Activated CD8-positive, alpha-beta memory T cell treated with anti-CD3 and anti-CD28 coated beads, Interleukin-2, amount 10 ng/mL, durations not matched to agents 7 days and 5 days (primary cell): ENCODE measurements at places on chromosomes 11 and 22. TPM values are rescaled to one million over a fixed set of nuclear protein-coding genes. Genes with fewer than 3 reads are reported as not detected.

Gene OR4A16
- total RNA-seq = not detected

DNA sequence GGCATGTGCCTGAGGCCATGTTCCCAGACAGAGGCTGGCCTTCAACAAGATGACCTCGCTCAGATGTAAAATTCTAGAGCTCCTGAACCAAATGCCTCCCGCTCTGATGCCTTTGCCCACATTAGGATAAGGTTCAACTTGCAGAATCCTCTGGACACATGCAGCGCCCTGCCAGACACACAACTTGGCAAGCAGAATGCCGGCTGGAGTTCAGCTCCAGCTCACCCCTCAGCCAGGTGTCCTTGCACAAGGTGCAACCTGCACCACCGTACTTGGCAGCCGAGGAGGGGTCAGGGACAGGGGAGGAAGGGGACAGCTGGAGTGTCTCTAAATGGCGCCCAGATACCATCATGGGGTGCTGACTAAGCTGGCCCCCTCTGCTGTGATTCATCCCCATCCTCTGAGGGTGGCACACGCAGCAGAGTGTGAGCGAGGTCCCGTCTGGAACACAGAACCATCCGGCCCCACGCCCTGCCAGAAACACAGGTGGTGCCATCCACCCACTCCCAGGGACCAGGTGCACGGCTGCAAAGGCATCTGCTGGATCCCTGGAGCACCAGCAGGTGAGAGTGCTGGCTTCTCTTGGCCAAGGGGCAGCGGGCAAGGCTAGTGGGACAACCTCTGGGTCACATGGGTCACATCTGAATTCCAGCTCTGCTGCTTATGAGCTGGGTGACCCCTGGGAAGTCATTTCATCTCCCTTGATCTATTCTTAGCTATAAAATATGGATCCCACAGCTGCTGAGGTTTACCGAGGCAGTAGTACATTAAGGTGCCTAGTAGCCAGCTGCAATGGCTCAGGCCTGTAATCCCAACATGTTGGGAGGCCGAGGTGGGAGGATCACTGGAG lies 12.8 kb downstream of the ZMAT5 start:
- H3K27me3 ChIP-seq = no peaks in the 10 kb centered on the region
- DNase-seq = no peak
- H3K36me3 ChIP-seq = peaks cover 4% of the 10 kb centered on the region
- H3K4me3 ChIP-seq = no peak overlapping the region
- no peak overlapping the region for H3K27ac ChIP-seq

- no peak overlapping the region for H3K4me3 ChIP-seq
- no peaks in the 10 kb centered on the region for H3K36me3 ChIP-seq
- H3K4me1 ChIP-seq = no peaks in the 10 kb centered on the region
- no peak for DNase-seq
- H3K27ac ChIP-seq = no peak overlapping the region
- H3K27me3 ChIP-seq = peaks cover 19% of the 10 kb centered on the region
Measured at GRCh38 chr11:124889191-124890091, 8.2 kb downstream of the ROBO4 start.

DNA sequence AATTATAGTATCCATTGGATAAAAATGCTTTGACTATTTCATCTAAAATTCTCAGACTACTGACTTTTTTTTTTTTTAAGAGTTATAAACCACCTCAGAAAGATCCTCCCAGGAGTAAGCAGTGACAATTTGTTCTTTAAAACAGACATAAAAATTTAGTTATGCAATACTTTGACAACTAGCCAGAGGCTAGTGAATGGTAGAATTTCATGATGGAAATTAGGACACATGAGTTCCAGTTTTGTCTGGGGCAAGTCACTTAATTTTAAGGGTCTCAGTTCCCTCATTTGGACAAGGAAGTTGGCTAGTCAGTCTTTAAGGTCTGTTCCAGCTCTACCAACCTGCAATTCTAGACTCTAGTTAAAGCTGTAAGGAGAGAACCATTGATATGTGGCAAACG lies 2.9 kb downstream of the IL18 start:
- H3K27ac ChIP-seq = no peak overlapping the region
- H3K4me3 ChIP-seq = no peak overlapping the region
- DNase-seq = no peak
- no peaks in the 10 kb centered on the region for H3K36me3 ChIP-seq
- H3K4me1 ChIP-seq = peaks cover 2% of the 10 kb centered on the region
- H3K27me3 ChIP-seq = peaks cover 33% of the 10 kb centered on the region

DNA sequence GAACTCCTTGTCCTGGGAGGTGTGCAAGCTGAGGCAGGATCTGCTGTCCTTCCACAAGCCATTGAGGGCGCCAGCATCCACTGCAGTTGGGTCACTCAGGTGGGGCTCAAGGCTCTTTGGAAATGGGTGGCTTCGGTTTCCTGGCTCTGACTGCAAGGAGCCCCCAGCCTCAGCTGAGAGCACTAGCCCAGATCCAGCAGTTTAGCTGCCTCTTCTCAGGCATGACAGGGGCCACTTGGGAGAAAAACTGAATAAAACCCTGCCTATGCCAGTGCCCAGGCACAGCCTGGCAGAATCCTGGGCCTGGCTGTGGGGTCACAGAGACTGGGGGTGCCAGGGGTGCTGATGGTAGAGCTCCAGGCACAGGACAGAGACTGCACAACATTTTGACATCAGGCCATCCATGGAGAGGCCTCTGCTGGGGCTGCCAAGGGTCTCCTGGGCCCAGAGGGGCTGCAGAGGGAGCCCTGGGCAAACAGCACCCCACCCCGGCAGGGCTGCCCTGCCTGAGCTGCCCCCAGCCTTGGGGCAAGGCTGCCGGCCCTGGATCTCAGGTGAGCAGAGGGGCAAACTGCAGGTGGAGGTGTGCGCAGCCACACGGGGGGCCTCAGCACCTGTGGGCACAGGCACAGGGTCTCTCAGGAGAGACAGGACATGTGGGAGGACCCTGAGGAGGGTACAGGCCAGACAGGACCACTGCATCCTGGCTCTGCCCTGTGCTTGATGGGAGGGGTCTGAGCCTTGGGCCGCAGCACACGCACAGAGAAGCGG lies 28.3 kb downstream of the RTN4R start:
- no peaks in the 10 kb centered on the region for H3K36me3 ChIP-seq
- DNase-seq = no peak
- peak overlapping the region; percentile 55 for H3K4me3 ChIP-seq
- H3K27me3 ChIP-seq = no peaks in the 10 kb centered on the region
